ENCODE measurements at places on chromosomes 3 and 15.

- no peak for DNase-seq
Measured at GRCh38 chr3:100912976-100913545, 80.2 kb downstream of the ABI3BP start.

DNA sequence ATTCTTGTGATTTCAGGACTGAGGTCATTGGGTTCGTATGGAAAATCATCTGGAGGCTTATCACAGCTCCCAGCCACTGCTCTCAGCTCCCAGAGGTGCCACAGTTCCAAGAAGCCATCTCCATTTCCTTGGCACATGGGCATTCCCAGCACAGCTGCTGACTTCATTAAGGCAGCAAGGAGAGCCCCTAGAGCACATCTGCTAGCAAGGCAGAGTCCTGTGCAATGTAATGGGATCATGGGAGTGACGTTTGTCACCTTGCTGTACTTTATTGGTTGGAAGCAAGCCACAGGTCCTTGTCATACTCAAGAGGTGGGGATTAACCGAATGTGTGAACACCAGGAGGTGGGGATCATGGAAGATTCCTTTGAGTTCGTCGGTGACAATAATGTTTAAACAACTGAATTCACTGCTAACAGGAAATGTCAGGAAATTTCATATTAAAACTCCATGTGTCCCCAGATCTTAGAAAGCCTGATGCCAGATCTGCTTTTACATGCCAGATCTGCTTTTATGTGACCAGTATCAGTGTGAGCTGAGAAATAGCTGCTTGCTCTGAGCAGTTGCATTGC, 148.8 kb downstream of the GABRG3 start:
- no peak for DNase-seq

- DNase-seq, result no peak
Measured at GRCh38 chr3:169954142-169954756, 12.4 kb upstream of the SEC62 start.

DNA sequence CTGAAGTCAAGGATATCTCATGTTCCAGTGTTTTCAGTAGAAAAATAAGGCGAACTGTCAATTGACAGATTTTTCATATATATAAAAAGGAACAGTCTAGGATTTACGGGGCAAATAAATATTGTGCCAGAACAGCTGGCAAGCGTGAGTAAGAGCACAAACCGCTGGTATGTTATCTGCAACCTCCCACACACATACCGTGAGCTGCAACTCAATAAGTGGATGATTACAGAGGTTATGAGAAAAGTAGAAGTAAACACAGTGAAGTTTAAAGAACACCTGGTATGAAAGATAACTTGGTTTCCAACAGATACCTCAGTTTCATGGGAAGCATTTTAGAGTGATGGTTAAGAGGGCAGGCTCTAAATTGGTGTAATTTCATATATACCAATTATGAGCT, 733.4 kb downstream of the TUSC7 start:
- DNase-seq, result no peak
